Activated naive CD4-positive, alpha-beta T cell treated with anti-CD3 and anti-CD28 coated beads, Interleukin-2, amount 50 U/mL, for 72 hours (primary cell): ENCODE measurements at places on chromosomes 12 and 14. TPM values are rescaled to one million over a fixed set of nuclear protein-coding genes. Genes with fewer than 3 reads are reported as not detected.
A peak's percentile ranks its signal among the peaks of the same experiment; 100 is the strongest.

DNA sequence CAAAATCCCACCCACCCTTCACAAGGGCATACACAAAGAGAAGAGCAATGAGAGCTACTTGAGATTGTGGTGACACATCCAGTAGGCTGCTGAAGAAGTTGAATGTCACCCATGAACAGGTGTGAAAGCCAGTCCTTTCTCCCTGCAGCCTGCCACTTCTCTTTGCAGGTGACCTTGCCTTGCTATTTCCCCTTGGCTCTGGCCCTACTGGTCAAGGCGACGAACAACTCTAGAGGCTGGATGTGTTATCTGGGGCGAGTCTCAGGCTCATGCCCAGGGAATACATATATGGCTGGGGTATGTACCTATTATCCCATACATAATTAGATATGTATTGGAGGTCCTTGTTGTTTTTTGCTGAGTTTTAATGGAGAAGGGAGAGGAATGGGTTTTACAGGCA, 70.2 kb upstream of the EGLN3 start:
- DNase-seq, result no peak

The TAS2R30 gene
- total RNA-seq, result 2.9 TPM

DNA sequence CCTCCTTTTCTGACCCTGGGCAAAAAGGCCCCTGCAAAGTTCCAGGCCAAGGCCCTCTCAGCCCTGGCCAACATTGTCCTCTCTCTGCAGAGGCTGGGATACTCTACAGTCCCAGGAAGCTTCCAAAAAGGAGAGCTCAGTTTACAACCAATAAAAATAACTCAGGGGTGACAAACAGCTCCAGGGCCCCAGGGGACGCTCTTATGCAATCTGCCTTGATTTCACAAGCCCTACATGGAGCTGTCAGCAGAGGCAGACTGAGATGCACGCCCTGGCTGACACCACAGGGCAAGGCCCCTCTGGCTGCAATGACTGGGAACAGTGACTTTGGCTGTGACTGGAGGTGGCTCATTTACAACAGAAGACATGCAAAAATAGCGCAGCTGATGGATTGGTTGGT, 129.0 kb upstream of the MED13L start:
- DNase-seq, result no peak

GRCh38 chr12:96036765-96037455, 1.5 kb upstream of the LTA4H start:
- DNase-seq, result no peak

DNA sequence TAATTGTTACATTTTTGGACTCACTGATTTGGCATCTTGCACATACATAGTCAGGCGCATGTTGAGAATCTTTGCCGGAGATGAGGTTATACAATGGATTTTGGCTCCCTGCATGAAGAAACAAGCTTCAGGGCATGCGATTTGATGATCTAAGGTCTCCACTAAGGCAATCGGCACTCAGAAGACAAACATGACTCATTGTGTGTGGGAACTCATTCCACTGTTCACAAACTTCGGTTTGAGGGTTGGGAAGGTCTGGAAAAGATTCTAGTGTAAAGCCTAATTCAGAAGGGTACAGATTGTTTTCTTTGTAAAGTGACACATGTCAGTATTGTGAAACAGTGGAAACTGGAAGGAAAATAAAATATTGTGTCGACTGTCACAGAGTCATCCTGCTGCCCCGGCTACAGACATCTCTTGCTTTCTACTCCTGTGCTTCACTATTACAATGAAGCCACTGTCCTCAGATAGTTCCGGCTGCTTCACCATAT, 192.6 kb upstream of the HMGA2 start:
- DNase-seq, result no peak

- no peak for DNase-seq
Observed at GRCh38 chr12:77377116-77377515, 311.7 kb upstream of the E2F7 start.

DNA sequence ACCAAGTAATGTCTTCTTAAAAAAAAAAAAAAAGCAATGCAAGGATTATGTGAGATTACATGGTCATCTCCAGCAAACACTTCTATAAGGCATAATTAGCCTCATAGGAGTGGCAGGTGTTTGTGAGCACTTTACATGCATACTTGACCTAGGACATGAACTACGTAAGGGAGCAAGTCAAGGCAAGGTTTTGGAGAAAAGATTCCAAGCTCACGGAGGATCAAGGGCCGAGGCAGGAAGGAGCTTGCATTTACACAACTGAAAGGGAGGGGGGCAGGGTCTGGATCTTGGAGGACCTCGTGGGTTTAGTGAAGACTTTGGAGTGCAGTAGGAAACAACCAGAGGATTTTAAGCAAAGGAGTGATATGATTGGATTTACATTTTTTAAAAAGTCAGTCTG, 112.5 kb downstream of the CCER1 start:
- DNase-seq, result no peak

DNA sequence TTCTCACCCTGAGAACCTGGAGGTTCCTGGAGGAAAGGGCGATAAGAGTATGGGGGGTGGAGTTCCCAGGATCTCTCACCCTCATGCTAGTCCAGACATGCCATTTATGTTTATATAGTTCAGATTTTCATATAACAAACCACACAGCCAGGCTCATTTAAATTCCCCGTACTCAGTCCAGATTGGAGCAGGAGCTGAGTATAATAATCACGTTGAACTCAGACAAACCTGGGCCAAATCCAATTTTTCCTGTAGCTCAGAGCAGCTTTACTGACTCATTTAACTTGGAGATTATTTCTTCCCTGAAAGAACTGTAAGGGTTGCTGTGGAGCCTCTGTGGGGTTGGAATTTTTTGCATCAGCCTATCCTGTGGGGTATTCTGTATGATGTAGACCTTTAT, 660.8 kb downstream of the TMEM121 start:
- DNase-seq, result no peak

- DNase-seq, result no peak
Observed at GRCh38 chr12:131042834-131043245, 89.1 kb downstream of the ADGRD1 start.

The WNT5B gene
- total RNA-seq, result 0.18 TPM

- DNase-seq, result no peak
Observed at GRCh38 chr12:17358835-17359234, 731.2 kb downstream of the RERGL start.

DNA sequence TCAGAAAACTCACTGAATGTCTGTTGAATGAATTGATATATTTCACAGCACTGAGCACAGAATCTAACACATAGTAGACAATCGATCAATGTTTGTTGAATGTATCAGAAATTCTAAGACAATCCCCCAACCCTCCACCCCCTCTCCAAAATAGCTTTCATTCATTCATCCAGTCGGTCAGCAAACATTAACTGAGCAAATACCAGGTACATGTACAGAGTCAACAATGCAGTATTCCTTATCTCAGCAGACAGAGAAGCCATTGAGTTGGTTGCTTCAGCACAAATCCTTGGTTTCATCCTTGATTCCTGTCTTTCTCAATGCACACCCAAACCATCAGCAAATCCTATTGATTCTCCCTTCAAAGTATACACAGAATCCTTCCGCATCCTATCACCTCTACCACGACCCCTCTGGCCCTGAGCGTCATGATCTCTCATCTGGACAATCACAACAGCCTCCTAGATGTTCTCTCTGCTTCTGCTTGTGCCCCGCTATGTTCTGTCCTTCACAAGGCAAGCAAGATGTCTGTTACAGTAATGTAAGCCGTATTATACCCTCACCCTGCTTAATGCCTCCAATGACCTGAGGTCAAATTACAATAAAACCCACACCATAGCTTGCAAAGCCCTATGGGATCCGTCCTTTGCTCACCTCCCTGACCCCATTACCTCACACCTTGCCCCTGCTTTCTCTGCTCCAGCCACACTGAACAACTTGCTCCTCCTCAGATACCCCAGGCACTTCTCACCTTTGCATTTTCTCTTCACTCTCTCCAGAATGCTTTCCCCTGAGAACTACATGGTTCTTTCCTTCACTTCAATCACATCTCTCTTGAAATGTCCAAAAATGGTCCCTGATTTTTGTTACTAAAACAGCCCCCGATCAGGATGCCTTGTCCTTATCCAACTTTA, 738.1 kb upstream of the TBX3 start:
- no peak for DNase-seq

The CCDC197 gene
- 0.20 TPM for total RNA-seq

GRCh38 chr14:65206448-65207096, 104.3 kb upstream of the MAX start:
- no peak for DNase-seq

DNA sequence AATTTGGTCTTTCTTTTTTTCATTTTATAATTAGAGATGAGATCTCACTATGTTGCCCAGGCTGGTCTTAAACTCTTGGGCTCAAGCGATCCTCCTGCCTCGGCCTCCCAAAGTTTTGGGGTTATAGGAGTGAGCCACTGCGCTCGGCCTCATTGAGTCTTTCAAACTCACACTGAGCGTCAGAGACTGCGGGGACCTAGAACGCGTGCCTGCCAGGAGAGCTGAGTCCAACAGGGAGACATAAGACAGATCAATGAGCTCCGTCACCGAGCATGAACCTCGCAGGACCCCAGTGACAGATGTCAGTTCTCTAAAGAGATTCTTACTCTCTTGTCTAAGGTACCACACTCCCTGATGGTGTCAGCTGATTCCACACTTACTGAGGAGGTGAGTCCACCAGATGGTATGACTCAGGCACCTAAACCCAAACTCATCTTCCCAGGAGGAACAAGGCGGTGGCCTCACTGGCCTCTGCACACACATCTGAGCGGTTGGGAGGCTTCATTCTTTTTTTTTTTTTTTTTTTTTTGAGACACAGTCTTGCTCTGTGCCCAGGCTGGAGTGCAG, 58.9 kb downstream of the CCDC88C start:
- no peak for DNase-seq

DNA sequence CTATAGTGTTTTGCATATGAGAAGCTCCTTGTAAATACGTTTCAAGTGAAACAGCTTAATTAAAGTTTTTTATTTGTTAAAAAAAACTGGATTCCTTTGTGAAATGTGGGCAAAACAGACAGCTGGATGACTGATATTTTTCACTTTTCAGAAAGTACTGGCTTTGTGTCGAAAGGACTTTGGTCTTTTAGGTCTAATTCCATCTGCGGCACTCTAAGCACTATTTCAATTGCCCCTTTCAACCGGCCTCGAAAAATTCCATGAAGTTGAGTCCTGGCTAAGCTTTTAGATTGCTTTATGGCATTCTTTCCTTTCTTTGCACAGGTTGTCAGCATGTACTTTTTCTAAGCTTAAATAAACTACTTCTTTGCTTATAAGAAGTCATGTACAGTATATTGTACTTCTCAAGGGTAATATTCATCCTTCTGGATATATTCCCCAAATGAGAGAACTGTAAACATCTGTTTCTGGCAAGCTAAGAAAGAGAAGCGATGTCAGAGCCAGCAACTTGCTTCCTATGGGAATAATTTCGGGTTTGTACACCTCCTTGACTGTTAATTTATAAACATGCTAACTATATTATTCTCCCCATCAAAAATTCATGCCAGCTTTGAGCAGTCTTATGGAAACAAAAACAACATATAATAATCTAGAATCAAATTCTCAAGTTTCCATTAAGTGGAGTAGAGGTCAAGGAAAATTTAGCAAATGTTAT, 611.3 kb downstream of the ETNK1 start:
- no peak for DNase-seq

GRCh38 chr12:107503887-107504885, 181.4 kb upstream of the PWP1 start:
- DNase-seq, result no peak

- DNase-seq, result no peak
Observed at GRCh38 chr14:32896979-32897697, 41.5 kb upstream of the NPAS3 start.

DNA sequence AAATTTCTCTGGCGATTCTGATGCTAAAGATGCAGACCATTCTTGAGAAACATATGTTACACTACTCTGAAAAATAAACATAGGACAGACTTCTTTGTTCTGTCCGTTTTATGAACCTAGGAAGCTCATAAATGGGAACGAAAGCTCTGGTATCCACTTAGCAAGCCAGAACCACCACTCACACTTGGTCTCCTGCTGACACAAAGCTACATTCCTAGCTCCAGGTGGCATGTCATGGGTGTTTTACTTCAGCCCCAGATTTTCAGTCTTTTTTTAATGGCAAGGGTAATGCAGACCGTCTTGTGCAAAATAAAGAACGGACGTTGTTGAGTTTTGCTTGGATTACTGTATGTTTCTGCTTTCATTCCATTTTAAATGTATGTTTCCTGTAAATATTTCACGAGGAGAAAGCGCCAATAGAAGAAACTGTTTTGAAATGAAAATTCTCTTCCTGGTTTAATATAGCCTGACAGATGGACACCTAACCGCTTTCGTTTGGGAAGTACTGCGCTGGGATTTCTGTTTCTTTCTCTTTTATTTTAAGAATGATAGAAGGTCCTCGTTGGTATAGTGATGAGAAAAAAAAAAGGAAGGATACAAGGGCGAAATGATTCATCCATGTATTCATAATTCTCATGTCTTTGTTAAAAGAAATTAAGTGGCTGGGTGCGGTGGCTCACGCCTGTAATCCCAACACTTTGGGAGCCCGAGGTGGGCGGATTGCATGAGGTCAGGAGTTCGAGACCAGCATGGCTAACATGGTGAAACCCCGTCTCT, 871 bp upstream of the COQ5 start:
- no peak for DNase-seq

- DNase-seq, result peak; percentile 33
Observed at GRCh38 chr12:132218915-132219314, 74.7 kb downstream of the NOC4L start.

DNA sequence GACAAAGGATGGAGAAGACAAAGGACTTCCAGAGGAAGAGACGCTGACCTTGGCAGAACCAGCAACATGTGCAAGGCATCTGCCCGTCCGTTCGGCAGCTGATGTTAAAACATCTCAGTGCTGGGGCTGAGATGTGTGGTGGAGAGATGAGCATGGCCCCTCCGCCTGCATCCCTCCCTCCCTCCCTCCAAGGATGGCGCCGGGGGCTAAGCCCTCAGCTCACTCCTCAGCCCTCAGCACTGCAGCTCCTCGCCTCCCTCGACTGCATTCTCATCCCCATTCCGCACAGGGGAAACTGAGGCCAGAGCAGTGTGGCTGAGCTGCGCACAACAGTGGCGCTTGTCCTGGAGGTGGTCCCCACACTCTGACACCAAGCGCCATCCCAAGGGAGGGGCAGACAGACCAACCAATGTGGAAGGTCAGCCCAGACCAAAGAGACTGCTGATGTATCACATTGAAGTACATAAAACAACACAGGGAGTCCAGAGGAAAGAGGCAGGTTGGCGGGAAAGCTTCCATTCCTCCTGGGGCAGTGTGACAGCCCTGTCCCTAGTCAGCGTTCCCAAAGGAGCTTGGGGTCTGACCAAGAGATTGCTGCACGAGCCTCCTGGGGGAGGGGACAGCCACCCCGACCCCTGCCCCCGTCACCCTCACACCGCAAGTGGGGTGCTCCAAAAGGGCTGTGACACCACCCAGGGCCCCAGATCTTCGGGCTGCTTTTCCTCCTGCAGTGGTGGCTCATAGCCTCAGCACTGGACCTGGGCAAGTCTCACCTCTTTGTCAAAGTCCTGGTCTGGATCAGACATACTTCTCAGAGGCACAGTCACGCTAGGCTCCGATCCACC, 15.1 kb downstream of the AMN start:
- no peak for DNase-seq

The PAX9 gene
- total RNA-seq, result not detected

GRCh38 chr14:93859957-93860356, 67.2 kb upstream of the FAM181A start:
- no peak for DNase-seq

The ERP27 gene
- total RNA-seq, result 1.5 TPM

- no peak for DNase-seq
Observed at GRCh38 chr14:99596071-99596627, 7.9 kb downstream of the CCDC85C start.
